Suppressor macrophage treated with lipopolysaccharide for 1 hour (primary cell): ENCODE measurements at places on chromosomes 1 and 21.

- no peak for DNase-seq
Measured at GRCh38 chr1:17878837-17879236, 123.7 kb downstream of the ACTL8 start.

- no peak for DNase-seq
Measured at GRCh38 chr1:115877511-115877910, 36.6 kb upstream of the NHLH2 start.

DNA sequence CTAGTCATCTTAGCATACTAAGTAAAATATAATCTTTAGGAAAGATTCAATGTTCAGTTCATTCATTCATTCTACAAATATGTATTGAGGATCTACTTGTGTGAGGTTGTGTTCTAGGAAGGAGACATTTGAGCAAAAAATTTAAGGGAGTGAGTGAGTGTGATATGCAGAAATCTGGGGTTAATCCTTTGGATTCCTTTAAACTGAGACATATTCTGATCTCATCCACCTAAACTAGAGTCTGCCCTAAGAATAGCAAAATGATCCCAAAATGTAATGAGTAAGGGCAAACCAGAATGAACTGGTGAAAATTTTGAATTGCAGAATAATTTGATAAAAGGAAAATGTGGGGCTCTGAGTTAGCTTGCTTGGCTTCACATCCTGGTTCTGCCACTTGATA, 8.6 kb downstream of the UBE2U start:
- no peak for DNase-seq

- no peak for DNase-seq
Measured at GRCh38 chr1:148010527-148010926, 82.3 kb downstream of the GPR89B start.

GRCh38 chr1:47211796-47212269, 20.2 kb downstream of the TAL1 start:
- DNase-seq: peak; percentile 65

DNA sequence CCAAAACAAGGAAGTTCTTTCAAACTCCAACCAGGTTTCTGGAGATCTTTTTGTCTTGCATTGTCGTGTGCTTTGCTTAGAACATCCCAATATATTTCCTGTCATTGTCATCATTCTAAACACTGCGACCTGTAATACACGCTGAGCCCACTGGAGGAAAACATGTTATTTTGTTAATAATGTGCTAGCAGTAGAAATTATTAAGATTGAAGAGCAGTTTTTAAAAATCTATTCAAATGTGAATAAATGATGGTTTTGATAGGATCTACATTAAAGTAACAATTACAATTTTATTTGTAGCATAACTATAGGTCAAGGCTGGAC, 268.5 kb downstream of the PTPRC start:
- DNase-seq: no peak

DNA sequence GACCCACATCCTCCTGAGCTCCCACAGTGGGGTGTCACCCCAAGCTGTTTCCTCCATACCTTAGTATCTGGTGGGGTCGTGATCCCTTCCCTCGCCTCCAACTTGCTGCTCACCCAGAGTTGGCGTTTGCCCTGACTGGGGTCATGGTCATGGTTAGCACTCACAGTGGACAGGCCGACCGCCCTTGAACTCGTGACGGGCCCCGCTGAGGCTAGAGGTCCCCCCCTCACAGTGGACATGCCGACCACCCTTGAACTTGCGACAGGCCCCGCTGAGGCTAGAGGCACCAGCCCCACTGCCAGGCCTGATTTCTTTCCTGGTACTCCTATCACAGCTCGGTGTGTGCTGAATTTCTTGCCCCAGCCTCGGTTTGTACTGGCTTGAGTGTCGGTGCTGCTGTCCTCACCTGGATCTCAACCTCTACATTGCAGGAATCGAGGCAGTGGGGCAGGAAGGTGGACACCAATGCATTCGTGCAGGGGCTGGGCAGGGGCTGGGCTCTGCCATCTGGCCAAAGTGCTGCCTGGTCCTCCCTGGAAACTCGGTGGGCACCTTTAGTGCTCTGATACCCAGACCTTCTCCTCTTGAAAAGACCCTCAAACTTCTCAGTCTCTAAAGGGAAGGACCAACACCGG, 37.5 kb upstream of the AJAP1 start:
- DNase-seq: no peak

DNA sequence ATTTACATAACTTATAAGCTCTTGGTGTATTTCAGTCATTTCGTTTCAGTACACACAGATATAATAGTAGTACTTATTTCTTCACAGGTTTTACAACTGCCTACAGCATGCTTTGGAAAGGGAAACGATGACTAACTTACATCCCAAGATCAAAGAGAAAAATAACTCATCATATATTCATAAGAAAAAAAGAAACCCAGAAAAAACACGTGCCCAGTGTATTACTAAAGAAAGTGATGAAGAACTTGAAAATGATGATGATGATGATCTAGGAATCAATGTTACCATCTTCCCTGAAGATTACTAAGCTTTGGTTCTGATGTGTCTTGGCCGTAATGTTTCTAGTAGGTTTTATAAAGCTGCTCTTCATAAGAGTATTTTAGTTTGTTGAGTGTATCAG, 30.9 kb downstream of the TYW3 start:
- DNase-seq: no peak

DNA sequence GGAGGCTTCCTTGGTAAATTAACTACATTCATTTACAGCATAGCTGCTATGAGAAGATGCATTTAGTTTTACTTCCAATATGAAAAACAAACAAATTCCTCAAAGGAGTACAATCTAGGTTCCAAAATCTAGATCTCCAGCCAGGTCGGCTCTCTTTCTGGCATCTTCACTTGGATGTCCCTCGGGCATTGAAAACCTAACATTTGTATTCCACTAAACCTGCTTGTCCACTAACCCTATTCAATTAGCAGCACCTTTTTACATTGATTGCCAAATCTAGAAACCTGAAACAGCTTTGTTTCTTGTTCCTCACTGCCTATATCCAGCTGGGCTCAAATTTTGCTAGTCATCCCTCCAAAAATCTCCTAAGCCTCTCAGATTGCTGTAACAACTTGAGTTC, 14.3 kb upstream of the CXADR start:
- no peak for DNase-seq

- peak; percentile 72 for DNase-seq
Measured at GRCh38 chr1:154557939-154558719, at the start of gene UBE2Q1. UBE2Q1 (minus strand) TSS chr1:154558662; CDS start chr1:154558553, 109 bp downstream.

DNA sequence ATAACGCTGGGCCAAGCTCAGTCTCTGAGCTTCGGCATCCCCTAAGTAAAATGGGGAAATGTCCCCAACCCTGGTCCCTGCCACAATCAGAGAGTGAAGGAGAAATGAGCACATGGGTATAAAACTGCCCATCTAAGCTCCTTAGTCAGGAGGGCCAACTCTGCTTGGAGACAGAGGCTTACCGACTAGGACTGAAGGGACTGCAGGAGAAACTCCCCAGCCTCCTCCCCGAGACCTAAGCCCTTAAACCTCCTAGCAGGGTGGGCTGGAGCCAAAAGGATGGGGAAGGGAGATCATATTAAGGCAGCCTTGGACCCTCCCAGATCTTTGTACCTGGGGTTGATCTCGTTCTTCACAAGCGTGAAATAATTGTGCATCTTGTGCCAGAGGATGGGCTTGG, 5.5 kb downstream of the ETNK2 start:
- DNase-seq: no peak

DNA sequence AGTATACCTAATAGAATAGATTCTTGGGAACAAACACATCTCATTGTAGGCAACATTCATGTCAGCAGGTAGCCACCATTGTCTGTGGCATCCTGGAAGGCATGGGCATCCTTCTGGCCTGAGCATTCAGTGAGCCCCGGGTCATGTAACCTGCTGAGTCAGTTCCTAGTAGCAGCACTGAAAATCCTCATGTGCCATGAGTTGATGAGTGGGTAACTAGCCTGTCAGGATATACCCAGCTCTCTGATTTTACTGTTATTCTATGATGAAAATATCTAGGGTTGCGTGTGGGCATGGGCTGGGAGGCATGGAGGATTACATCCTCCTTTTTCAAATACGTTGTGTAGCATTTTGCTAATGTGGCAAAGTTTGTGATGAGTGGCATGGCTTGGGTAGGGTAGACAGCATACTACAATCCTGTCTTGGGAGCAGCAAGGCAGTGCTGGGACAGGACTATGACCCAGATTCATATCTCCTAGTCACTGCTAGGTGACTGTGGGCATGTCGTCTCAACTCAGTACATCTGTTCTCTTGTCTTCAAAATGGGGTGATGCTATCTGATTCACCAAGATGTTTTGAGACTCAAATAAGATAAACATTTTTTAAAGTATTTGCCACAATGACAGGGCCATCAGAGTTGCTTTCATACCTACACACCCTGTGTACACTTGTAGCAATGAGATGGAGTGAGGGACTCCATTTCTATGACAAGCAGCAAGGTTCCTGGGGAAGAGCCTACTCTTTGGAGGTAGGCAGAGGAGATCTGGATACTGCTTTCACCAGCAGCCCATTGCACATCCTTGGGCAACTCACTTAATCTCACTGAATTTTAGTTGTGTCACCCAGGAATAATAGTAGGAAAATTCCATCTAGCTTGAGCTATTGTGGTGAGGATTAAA, 62.5 kb downstream of the CD58 start:
- DNase-seq: peak; percentile 63

DNA sequence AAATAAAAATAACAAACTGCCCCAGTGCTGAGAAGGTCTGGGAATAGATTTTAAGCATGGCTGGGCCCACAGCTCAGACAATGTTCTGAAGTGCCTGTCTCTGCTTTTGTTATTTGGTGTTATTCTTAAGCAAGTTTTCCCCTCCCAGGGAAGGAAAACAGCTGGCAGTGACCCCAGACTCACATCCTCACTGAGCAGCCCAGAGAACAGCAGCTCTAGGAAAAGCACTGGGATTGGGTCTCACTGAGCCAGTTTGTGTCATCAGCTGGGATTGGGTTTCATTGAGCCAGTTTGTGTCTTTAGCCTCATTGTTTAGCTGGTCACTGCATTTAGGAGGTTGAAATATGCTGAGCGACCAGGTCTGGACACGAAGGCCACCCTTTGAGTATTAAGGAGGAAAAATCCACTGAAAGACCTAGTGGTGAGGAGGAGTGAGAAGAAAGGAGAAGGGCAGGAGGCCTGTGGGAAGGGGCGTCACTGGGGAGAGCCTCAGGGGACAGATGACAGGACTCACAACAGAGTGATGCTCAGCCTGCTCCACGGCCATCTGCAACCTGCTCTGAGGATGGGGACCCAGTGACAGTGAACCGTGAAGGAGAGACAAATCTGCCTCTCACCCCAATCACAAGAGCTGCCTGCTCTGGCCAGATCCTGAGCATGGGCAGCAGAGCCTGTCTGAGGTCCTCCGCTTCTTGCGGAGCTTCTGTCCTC, 103.8 kb downstream of the TOMM20 start:
- no peak for DNase-seq

- DNase-seq: no peak
Measured at GRCh38 chr1:34292472-34292871, 115.8 kb downstream of the C1orf94 start.

- DNase-seq: peak; percentile 26
Measured at GRCh38 chr1:226474443-226475141, 66.7 kb upstream of the PARP1 start.

- no peak for DNase-seq
Measured at GRCh38 chr1:213397638-213398037, 346.6 kb downstream of the RPS6KC1 start.

- peak; percentile 68 for DNase-seq
Measured at GRCh38 chr1:108678706-108679105, 13.4 kb upstream of the PRPF38B start.

DNA sequence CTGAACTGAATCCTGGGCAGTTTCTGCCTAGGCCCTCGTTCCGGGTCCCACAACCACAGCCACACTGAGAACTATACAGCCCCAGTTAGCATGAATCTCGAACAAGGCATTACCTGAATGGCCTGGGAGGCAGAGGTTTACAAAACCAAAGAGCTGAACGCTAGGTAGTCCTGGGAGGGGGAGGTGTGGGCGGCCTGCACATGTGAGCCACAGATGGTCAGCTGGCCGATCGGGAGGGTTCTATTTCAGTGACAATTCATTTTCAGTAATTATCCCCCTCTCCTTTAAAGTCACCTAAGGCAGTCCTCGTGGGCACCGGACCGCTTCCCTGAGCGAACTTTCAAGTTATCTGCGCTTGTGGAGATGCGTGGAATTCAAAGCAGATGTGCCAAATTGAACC, 111.9 kb downstream of the GLIS1 start:
- no peak for DNase-seq

DNA sequence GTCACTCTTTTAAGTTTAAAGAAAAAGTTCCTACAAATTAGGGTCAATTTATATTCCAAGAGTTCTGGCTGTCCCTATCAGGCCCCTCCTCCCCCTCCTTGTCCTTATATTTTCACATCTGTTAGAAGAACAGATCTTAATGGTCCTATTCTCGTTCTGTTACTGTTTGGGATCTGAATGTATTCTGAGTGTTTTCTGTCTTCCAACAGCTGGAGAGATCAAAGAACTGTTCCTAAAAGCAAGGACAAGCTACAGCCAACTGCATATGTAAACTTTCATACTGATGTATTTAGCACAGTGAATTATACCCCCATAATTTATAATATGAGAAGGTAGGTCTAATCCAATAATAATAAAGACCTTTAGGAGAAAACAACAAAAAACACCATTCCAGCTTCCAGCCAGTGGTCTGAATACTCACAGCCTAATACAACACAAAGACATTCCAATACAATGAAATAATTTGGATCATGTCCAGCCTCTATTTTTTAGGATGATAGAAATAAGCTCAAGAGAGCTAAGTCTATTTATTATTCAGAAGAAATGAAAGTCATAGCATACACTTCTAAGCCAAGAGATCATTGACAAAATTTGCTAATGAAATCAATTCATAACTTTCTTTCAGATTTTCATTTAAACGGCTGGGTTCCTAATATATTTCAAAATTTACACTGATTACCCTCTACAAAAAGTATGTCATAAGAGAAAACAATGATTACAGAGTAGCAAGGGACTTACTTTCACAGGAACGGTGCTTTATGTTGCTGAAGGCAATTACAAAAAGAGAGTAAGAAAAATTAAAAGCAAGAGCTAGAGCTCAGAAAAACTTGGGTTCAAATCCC, 25.3 kb downstream of the WLS start:
- DNase-seq: no peak

DNA sequence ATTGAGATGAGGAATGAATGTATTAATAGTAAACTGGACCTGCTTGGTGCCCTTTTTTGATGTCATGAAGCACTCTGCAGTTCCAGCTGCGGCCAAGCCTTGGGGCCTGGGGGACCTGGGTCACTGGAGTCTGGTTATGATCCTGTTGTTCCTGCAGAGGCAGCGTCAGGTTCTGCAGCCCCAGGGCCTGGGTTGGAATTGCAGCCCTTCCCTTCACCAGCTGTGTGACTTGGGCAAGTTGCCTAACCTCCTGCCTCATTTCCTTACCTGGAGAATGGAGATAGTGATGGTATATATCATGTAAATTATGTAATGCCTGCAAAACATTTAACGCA, 9.1 kb upstream of the ATP5PO start:
- DNase-seq: no peak

GRCh38 chr1:18253093-18253492, 145.5 kb downstream of the IGSF21 start:
- no peak for DNase-seq

DNA sequence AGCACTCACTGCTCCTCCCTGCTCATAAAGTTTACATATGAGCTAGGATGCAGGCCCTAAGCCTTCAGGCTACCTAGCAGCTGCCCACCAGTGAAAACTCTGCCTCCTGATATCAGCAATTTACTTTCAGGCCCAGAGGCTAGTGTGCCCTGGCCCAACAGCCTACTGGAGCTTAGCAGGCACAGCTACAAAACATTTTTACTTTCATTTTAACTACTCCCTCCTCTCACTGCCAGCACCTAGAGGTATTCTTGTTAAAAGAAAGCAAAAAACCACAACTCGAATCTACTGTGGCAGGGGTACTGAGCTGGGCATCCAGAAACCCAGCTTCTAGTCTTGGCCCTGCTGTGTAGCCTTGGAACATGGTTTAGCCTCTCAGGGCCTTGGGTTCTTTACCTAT, 5.8 kb upstream of the LORICRIN start:
- no peak for DNase-seq
